Frontal cortex (tissue), 4 donors: ENCODE measurements at places on chromosomes 11 and 22.

DNA sequence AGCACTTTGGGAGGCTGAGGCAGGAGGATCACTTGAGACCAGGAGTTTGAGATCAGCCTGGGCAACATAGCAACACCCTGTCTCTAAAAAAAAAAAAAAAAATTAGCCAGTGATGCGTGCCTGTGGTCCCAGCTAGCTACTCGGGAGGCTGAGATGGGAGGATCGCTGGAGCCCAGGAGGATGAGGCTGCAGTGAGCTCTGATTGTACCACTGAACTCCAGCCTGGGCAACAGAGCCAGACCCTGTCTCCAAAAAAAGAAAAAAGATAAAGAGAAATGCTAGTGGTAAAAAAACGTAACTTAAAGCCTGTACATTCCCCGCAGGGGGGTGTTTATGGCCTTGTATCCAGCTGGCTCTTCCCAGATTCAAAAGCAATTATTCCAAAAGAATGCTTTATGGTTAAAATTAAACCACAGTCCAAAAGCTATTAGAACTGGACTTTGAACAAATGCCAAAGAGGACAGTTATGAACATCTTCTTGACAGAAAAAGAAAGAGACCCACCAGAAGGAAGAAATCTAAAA is 16.4 kb upstream of the SNX32 start:
- no peak for DNase-seq

DNA sequence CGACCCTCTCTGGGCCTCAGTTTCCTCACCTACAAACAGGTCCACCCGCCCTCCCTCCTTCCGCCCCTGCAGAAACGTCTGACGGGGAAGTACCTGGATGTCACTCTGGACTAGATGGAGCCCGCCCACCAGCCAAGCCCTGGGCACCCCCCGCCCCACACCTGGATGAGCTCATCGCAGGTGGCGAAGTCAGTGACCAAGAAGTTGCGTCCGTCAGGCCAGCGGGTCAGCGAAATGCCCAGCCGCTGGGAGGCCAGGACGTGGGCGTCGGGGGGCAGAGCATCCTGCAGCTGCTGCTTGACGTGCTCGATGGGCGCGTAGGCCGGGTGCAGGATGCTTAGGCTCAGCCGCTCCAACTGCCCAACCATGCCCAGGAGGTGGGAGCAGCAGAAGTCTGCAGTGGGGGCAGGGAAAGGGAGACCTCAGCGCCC is 897 bp downstream of the PNPLA5 start:
- DNase-seq, result no peak

- no peak for DNase-seq
Observed at GRCh38 chr11:32489464-32489863, 54.1 kb upstream of the WT1 start.

- DNase-seq, result no peak
Observed at GRCh38 chr11:12180257-12181205, 70.1 kb downstream of the MICAL2 start.

GRCh38 chr11:128343870-128344269 is 243.5 kb downstream of the ETS1 start:
- no peak for DNase-seq

GRCh38 chr11:129146191-129146590 is 45.9 kb downstream of the ARHGAP32 start:
- DNase-seq, result no peak

- DNase-seq, result no peak
Observed at GRCh38 chr11:31856248-31856647, 45.1 kb upstream of the PAX6 start.
